Esophagus squamous epithelium (tissue), 5 donors: ENCODE measurements at places on chromosomes 7 and 10.

DNA sequence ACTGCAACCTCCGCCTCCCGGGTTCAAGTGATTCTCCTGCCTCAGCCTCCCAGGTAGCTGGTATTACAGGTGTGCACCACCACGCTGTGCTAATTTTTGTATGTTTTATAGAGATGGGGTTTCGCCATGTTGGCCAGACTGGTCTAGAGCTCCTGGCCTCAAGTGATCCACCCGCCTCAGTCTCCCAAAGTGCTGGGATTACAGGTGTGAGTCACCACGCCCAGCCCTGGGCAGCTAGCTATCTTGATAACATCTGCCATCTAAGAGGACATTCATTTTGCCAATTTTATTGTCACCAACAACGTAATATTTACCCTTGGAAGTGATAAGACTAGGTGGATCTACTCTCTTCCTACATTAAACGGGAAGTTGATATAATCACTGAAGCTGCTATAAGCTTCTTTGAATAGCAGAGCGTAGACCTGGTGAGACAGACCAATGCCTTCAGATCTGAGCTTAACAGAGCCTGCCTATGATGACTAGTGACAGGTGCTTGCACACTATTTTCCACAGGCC, 39.7 kb upstream of the SLC35B4 start:
- DNase-seq: no peak

DNA sequence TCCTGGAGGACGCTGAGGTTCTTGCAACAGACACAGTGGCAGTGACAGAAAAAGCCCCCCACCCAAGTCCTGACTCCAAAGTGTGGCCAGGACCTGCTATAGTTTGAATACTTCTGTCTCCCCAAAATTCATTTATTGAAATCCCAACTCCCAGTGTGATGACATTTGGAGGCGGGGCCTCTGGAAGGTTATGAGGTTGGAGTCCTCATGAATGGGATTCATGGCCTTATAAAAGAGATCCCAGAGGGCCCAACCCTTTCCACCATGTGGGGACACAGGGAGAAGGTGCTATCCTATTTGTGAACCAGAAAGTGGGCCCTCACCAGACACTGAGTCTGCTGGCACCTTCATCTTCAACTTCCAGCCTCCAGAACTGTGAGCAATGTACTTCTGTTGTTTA, 18.3 kb downstream of the ANXA11 start:
- no peak for DNase-seq

- DNase-seq: no peak
These were observed 11.1 kb downstream of the YWHAG start for GRCh38 chr7:76347710-76348109.

- no peak for DNase-seq
These were observed 14.3 kb downstream of the GHRHR start for GRCh38 chr7:30977896-30978564.

DNA sequence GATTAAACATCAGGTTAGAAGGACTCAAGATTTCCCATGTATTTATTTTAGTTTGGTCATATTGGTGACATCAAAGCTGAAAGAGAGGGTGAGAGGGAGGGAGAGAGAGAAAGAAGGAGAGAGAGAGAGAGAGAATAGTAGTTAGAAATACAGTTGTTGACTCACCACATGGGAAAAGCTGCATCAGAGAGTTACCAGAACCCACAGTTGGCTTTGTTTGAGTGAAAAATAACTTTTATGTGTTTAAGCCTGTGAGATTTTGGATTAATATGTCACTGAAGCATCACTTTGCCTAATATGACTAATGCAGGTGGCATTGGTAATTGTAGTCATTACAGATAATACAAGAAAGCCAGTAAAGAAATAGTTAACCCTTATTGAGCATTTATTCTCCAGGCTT, 303.9 kb downstream of the REEP3 start:
- DNase-seq: no peak

DNA sequence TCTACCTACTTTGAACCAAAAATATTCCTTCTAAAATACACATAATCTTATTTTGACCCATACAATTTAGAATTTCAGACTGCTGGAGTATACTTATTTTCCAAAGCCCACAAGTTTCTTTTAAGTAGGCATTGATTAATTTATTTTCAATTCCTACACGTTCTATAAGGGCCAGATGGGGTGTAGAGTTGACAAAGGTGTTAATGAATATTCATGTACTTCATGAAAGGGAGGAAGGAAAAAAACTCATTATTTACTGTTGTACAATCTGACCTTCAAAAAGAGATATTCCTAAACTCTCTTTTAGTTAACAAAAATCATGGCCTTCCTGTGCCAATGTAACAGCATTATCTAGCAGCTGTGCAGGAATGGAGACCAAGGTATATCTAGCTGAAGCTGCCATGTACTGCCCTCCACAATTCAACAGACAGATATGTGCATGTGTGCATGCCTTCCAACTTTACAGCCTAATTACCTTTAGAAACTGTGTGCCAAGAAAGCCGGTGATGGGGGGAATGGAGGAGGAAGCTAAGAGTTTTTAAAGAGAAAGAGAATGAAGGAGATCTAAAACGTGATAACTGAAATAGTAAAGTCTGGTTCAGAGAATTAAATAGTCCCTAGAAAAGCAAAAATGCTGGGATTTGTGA, 108.9 kb downstream of the UPF2 start:
- no peak for DNase-seq

GRCh38 chr7:79778786-79779770, 325.6 kb upstream of the MAGI2 start:
- no peak for DNase-seq

GRCh38 chr7:44323381-44324203, 1.8 kb downstream of the CAMK2B start:
- DNase-seq: no peak

GRCh38 chr10:25024528-25024927, 8.1 kb downstream of the THNSL1 start:
- no peak for DNase-seq

DNA sequence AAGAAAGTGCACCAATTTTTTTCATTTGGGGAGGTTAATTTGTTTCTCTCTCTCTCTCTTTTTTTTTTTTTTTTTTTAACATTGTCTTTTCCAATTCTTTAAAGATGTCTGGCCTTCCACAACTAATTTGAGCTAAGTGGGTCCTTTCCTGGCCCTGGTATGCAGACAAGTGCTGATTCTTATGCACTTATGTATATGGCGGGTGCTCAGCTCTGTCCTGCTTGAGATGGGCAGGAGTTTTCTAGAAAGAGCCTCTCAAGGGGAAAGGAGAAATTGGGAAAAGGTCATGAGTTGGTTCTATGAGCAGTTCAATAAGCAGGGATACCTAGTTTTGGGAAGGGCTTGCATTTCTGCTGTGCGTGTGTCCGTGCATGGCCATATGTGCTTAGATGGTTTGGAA, 67.8 kb upstream of the NPVF start:
- no peak for DNase-seq

DNA sequence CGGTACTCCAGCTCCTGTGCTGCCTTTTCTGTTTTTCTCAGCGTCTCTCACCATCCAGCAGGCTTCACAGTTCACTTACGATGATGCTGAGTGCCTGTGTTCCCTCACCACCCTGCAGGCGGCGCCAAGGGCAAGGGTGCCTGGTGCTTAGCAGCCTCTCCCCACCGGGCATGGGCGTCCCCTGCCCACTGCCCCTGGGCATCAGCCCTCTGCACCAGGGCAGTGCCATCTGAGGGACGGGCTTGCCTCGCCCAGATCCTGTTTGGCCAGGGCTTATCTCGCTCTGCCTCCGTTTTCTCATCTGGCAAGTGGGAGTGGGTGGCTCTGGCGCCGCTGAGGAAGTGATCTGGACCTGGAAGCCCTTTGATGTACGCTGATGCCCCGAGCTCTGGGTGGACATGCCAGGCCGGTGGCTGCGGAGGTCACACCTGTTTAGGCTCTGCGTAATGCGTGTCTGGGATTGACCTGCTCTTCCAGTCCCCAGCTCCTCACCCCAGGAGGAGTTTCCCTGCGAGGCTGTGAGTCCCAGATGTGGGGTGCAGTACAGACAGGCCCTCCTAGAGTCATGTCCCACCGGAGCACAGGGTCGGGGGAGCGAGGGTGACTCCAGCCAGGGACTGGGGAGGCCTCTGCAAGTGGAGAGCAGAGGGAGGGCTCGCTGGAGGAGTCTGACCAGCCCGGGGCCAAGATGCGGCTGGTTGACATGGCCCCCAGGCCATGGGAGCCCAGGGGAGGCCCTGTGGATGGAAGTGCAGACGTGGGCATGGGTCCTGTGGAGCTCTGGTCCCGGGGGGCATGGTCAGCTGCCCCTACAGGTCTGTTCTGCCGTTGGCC, 11.8 kb downstream of the TTYH3 start:
- no peak for DNase-seq

GRCh38 chr10:58590152-58590840, 77.6 kb downstream of the BICC1 start:
- no peak for DNase-seq

- no peak for DNase-seq
These were observed 12.7 kb upstream of the FOXL3 start for GRCh38 chr7:277228-277627.

DNA sequence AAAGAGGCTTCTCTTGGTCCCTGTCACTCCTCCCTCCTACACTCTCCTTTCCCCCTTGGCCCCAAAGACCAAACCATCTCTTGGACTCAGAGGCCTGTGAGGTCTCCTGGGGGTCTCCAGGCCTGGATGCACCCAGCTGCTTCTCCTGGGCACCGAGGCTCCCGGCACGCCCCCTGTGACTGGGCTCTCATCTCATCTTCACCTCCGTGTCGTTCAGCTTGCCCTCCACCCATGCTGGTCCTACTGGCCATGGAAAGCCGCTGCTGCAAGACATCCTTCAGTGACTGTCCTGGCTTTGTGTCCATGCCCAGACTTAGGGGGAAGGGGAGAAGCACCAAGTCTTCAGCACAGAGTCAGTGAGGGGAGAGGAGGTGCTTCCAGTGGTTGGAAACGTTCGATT, 141.4 kb upstream of the RET start:
- DNase-seq: no peak

- no peak for DNase-seq
These were observed 10.9 kb downstream of the GPR37 start for GRCh38 chr7:124754576-124755268.

- DNase-seq: no peak
These were observed 7.0 kb downstream of the VPS37D start for GRCh38 chr7:73674468-73675124.

DNA sequence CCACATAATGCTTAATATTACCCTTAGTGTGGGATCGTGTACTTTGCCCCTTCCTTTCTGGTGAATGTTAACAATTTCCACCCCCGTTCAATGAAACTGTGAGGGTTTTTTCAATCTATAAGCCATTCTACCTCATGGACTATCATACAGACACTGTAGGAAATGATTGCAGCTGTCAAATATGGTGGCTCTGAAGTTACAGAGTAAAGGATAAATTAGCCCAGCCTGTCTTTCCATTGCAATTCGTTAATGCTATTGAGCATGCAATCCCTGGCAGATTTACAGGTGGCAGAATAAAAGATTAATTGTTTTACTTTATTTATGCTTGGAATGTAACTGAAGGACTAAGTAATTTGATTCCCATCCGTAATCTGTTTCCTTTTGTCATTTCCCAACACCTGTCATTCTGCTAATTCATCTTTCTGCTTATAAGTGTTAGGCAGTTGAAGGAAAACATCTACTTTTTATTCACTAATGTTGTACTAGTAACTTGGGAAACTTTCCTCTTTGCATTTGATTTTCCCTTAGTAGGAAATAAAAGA, 1211.6 kb upstream of the LRRN3 start:
- no peak for DNase-seq

- DNase-seq: no peak
These were observed 143.1 kb downstream of the ELAPOR2 start for GRCh38 chr7:86916277-86916825.

DNA sequence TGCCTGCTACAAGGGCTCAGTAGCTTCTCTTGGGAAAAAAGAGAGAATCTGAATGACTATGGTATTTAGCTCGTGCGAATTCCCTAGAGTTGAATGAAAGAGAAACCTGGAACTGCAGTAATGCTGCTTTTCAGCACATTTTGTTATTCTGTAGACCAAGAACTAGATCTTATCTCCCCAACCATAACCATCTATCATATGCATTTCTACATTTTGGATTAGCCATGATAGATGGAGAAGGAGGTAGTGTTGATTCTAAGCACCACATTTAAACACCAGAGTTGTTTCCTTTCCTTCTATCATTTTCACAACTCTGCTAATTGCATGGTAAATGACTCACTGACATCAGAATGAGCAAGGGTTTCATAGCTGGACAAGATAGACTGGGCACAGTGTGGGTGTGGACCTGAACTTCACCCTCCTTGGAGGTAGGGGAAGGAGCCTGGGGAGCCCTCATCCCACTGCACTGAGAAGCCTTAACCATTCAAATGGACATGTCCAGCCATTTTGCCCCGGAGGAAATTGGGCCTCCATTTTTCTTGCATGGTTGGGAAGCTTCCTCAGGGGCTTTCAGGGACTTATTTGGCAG, 55.3 kb upstream of the BMPER start:
- DNase-seq: no peak

- DNase-seq: no peak
These were observed 167.1 kb upstream of the ADO start for GRCh38 chr10:62637249-62638061.

GRCh38 chr10:104325436-104326435, 12.5 kb downstream of the ITPRIP start:
- no peak for DNase-seq

- no peak for DNase-seq
These were observed 8.9 kb upstream of the MRPS24 start for GRCh38 chr7:43877968-43878864.

DNA sequence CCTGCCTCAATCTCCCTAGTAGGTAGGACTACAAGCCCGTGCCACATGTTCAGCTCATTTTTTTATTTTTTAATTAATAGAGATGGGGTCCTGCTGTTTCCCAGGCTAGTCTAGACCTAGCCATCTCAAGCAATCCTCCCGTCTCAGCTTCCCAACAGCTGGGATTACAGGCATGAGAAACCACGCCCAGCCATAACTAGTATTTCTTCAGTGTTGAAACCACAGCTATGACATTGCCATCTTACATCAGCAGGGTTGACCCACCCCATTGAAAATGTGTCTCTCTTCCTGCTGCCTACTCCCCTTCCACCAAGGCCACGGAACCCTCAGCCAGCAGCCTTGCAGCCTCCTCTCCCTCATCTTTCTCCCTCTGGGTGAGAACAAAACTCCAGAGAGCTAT, 62.1 kb upstream of the ZNF746 start:
- no peak for DNase-seq

- DNase-seq: no peak
These were observed 17.6 kb upstream of the BTRC start for GRCh38 chr10:101336382-101336781.

- no peak for DNase-seq
These were observed 46.9 kb upstream of the KDM7A start for GRCh38 chr7:140223515-140224221.

DNA sequence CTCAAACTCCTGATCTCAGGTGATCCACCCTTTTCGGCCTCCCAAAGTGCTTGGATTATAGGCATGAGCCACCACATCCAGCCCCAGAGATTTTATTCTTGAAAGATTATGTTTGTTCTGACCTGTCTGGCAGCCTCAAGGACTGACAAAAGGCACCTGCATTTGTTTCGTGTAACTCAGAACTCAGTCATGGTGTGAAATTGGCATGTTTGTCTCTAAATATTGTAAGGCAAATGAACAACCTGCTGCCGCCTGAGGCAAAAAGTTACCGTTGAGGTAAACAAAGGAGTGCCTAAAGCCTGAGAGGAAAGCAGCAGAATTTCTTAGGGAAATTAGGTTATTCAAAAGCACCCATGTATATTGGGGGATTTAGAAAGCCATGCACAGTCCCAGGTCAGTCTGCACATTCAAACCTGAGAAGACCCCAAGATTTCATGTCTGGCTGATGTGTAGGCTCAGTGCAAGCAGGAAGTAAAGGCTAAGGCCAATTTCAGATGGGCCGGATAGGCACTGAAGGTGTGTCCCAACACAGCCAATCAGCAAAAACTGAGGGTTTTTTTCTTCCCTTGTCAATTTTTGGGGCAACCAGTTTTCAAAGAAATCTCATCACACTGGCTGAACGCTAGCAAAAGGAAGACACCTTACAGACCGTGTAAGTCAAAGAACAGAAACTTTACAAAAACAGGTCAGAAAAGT, 33.3 kb upstream of the HHEX start:
- no peak for DNase-seq
